ENCODE measurements at places on chromosomes 4 and X.
A peak's percentile ranks its signal among the peaks of the same experiment; 100 is the strongest.

DNA sequence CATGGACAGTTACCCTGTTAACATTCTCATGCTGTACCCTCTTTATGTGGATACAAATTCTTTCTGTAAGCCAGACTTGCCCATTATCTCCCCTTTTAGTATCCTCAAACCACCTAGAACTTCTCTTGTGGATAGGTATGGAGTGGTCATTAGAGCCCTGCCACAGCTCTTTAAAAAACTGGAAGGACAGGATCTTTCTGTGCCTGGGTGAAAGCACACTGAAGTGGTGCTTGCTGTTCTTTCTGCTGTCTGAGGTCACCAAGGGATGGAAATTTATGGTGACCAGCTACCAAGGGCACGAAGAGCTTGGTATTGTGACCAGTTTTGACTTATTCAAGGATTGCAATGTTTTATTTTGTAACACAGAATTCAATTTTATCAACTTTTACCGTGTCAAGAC is 344.2 kb downstream of the CBLL2 start:
- DNase-seq, result no peak

DNA sequence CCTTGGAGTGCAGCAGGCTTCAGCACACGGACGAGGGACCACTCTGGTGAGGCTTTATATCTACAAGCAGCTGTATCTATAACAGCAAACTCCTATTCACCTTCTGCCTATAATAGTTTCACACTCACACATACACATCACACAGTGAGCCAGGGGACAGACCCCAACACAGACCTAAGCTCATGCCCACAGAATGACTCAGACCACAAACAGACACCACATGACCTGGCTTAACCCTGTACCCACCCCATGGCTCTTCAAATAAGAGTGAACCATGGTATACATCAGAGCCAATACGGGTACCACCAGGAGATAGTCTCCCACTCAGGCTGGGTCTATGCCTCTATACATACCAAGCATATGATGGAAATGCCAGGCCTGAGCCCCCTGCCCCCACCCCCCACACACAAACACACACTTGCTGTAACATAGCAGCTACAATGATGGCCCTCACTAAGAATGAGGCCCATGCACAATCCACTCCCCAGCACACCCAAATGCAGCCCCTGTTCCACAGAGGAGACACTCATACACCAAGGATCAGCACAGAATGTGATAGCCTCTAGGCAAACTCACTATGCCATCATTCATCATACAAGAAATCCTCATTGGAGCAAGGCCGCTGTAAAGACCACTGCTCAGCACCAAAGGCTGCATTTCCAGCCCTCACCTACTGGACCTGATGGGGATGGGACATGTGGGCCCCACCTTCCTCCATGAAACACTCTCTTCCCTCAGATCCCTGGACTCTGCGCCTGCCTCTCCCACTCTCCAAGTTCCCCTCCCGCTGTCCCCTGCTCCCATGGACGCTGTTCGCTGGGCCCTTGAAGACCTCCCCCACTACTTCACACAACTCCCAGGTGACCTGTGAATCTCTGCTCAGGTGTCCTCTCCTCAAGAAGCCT is 62.1 kb upstream of the XIAP start:
- no peak for DNase-seq

- DNase-seq, result no peak
These were observed 13.4 kb downstream of the LARP7 start for GRCh38 chr4:112650332-112650731.

GRCh38 chrX:105120463-105120862 is 100.0 kb downstream of the TEX13A start:
- no peak for DNase-seq

DNA sequence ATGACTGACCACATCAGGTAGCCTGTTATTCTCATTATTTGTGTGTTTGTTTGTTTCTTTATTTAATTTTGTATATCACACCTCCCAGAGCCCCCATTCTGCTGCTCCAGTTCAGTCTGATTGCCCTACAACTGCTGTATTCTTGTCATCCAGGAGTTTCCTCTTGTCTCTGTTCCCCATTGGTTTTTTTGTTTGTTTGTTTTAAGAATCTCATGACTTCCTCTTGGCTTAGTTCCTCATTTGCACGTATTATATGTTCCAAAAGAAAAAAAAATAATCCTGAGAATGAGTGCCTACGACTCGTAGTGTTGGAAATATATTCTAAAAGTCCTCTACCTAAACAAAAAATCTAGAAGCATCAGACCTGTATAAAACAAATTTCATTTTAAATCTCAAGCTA is 142.3 kb upstream of the SLIT2 start:
- DNase-seq, result no peak

DNA sequence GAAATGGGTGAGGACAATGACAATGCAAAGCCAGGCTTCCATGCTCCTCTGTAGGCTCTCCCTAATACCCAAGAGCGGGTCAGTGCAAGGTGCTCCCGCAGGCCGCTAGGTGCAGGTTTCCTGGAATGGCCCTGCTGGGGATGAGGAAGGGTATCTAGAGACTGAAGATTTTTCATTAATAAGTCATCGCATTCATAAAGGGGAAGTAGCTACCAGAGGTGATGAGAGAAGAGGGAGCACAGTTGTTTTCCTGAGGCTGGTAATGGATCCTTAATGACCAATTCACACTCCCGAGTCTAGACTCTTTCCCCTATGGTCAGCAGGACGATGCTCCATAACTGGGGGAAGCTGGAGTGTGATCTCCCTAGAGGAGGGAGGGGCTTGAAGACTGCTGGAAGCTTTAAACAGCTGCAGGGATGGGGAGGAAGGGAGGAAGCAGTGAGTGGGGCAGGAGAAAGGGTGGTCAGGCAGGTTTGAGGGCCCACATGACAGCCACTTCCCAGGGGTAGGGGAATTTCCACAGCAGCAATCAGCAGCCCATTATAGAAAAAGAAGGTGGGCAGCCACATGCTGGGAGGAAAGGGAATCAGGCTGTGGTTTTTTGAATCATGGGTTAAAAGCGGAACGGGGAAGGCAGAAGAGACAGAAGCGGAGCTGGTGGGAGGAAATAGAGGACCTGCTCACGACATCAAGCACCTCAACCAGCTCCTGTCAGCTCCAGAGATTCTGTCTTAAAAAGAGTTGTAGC is 10.2 kb upstream of the ATP6AP2 start:
- no peak for DNase-seq

GRCh38 chrX:107199491-107199890 is 6.7 kb downstream of the NUP62CL start:
- no peak for DNase-seq

GRCh38 chrX:133838761-133839676 is 146.4 kb downstream of the GPC3 start:
- no peak for DNase-seq

DNA sequence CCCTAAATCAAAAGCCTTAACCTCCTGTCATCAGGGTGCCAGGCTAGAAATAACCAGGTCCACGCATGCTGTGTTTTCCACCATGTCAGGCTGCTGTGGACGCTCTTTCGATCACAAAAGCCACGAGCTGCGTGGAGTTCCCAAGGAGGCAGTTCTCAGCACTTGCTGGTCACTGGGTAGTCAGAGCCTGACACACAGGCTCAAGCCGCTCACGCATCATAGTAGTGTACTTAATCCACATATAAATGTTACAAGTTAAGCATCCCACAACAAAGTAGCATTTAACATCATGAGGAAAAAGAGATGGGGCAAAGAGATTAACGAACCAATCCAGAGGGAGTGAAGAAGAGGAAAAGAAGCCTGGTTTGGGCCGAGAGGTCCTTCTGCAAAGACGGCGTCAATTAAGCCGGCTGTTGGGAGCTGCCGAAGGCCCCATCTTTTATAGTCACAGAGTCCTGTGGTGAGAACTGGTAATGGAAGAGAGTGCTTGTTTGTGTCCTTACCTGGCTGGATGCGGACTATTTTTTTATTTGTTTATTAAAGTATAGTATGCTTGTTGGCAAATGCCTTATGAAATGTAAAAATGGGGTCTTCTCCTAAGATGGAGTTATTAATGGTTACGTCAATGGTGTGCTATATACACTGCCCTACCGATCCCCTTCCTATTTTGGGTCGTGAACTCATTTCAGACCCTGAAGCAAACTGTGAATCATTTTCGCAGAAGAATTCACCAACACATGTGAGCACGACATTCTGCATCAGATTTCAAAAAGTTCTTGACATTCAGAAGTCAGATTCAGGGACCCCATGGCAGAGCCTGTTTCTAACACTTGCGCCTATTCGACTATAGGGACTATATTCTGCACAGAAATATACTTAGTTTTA is 675 bp downstream of the PRIMPOL start:
- no peak for DNase-seq

GRCh38 chr4:74157154-74157553 is 764 bp upstream of the MTHFD2L start:
- no peak for DNase-seq

DNA sequence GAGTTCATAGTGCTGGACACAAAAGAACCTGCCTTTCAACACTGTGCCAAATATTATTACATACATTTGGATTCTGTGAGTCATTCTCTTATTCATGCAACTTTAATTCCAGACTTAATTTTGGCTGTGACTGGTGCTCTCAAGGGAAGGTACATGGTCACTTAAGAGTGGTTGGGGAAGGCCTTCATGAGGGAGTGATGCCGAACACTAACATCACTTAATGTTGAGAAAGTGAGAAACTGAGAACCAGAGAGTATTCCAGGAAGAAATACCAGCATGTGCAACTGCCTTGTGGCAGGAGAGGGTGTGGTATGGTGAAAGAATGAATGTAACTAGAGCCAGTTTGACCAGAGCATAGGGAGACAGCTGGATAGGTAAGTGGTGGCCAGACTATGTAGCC is 41.5 kb upstream of the FHDC1 start:
- DNase-seq, result peak; percentile 26

GRCh38 chr4:93633721-93634120 is 194.8 kb upstream of the ATOH1 start:
- DNase-seq, result no peak

GRCh38 chrX:20500171-20500865 is 233.6 kb upstream of the RPS6KA3 start:
- no peak for DNase-seq

DNA sequence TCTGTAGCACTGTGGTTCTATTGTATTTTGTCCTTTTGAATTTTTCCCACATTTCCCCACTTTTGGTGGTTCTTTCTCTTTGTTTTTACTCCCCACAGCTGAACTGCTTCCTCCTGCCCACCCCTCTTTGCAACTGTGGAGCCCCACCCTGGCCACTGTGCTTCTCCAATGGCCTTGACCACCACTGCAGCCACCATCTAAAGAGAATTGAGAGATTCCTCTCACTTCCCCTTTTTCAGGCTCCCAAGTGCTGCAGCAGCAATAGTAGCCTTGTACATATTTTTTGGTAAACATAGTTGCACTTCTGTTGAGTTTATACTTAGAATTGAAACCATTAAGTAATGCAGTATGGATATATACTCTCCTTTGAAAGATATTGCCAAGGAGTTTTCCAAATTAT is 51.3 kb upstream of the FRMPD3 start:
- no peak for DNase-seq

GRCh38 chr4:78846258-78846657 is 70.1 kb downstream of the BMP2K start:
- DNase-seq, result no peak

DNA sequence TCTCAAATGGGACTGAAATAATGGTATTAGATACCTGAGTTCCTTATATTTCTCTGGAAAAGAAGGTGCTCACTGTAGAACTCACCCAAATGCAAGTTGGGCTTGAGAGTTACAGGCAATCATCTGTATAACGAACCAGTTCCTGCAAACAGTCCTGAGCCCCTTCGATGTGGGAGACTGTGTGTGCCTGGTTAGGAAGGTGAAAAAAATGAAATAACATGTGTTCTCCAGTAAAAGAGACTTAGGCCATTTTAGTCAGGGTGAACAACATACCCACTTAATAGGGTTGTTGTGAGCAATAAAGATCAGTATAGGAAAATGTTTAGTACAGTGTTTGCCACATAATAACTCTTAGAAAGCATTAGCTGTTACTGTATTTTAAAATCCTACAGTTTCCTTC is 23.4 kb downstream of the STIM2 start:
- DNase-seq, result no peak

DNA sequence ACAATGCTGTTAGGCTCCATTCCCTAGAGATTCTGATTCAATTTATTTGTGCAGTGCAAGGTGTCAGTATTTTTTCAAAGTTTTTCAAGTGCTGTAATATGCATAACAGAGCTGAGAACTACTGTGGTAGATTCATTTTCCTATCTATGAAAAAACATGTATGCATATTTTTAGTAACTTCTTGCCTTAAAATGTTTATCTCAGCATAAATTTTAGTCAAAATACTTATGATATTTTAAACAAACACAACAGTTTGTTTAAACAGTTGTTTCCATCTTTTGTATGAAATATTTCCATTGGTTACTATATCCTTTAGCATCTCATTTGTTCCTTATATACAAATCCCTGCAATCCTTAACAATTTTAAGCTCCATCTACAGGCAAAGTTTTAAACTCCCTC is 624.8 kb upstream of the ADGRL3 start:
- no peak for DNase-seq

DNA sequence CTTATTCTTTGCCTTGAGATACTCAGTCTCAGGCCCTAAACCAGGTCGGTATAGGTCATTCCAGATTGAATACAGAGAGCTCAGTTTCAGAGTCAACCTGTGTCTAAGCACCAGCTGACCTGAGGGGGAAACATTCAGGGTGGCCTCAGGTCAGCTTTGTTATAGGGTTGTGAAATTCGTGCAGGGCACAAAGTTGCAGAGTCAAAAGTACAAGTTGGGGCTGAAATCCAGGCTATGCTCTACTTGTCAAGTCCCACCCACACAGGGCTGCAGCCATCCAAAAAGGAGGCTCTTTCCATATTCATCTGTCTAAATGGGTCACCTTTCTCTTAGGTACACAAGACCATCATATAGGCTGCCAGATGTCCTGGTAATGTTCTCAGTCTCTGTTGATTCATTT is 89.7 kb downstream of the ITIH6 start:
- DNase-seq, result no peak

DNA sequence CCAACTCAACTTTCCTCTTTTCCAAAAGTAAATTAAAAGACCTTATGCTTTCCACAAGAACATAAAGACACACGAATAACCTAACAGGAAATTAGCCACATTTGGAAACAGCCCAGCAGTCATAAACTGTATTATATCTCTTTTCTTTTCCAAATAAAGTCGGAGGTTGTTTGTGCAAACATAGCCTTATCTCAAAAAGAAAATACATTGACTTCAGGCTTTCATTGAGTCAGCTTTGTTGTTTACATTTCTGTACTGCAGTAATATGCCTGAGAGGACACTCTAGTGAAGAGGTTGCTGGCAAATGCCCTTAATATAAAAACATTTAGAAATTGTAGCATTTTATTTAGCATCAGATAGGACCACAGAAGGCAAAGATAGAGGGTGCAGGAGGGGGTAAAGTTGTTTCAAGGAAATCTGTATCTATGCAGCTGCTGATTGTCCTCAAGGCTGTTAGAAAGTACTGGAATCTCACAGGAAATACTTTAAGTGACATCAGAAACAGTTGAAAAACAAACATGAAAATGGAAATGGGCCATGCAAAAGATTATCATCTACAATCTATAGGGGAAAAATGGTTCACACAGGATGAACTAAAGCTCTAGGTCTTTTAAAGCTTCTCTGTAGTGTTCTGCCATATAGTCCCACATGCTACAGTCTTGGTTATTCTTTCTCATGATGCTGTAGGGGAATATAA is 14.5 kb downstream of the LNX1 start:
- no peak for DNase-seq

Measured in keratinocyte (primary cell).